ENCODE measurements at places on chromosomes 1 and 21. TPM values are rescaled to one million over a fixed set of nuclear protein-coding genes. Genes with fewer than 3 reads are reported as not detected.

GRCh38 chr1:21620011-21620410 is 49.1 kb downstream of the RAP1GAP start:
- no peaks in the 10 kb centered on the region for H3K36me3 ChIP-seq
- H3K27ac ChIP-seq, result no peak overlapping the region
- H3K27me3 ChIP-seq, result peaks cover 18% of the 10 kb centered on the region
- H3K4me3 ChIP-seq, result no peak overlapping the region
- no peak for DNase-seq
- peaks cover 2% of the 10 kb centered on the region for H3K4me1 ChIP-seq

- no peak overlapping the region for H3K27ac ChIP-seq
- H3K36me3 ChIP-seq, result no peaks in the 10 kb centered on the region
- peaks cover 17% of the 10 kb centered on the region for H3K27me3 ChIP-seq
- no peaks in the 10 kb centered on the region for H3K4me1 ChIP-seq
- no peak for DNase-seq
These were observed 93.0 kb downstream of the UBE2U start for GRCh38 chr1:64296459-64296858.

DNA sequence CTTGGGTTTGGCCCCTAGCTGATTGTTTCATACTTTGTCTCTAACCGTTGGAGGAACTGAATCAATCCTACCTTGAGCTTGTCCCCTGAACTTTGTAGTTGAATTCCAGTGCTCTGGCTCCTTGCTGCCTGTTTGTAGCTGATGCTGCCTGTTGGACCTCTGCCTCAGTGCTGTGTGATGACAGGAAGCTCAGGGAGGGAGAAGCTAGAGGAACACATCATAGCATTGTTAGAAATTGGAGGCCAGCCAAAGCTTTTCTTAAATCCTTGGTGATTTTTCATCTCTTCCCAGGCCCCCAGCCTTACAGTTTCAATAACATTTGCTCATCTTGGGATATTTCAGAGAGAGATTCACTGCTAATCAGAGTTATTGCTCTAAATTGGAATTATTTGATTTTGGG is 34.0 kb downstream of the MACF1 start:
- H3K4me3 ChIP-seq, result no peak overlapping the region
- H3K36me3 ChIP-seq, result peaks cover 27% of the 10 kb centered on the region
- peaks cover 49% of the 10 kb centered on the region for H3K4me1 ChIP-seq
- no peaks in the 10 kb centered on the region for H3K27me3 ChIP-seq
- H3K27ac ChIP-seq, result peak overlapping the region; percentile 4
- no peak for DNase-seq

GRCh38 chr21:21722731-21723130 is 724.5 kb downstream of the NCAM2 start:
- no peaks in the 10 kb centered on the region for H3K27me3 ChIP-seq
- no peak overlapping the region for H3K27ac ChIP-seq
- H3K36me3 ChIP-seq, result no peaks in the 10 kb centered on the region
- no peak for DNase-seq
- no peaks in the 10 kb centered on the region for H3K4me1 ChIP-seq
- H3K4me3 ChIP-seq, result no peak overlapping the region

DNA sequence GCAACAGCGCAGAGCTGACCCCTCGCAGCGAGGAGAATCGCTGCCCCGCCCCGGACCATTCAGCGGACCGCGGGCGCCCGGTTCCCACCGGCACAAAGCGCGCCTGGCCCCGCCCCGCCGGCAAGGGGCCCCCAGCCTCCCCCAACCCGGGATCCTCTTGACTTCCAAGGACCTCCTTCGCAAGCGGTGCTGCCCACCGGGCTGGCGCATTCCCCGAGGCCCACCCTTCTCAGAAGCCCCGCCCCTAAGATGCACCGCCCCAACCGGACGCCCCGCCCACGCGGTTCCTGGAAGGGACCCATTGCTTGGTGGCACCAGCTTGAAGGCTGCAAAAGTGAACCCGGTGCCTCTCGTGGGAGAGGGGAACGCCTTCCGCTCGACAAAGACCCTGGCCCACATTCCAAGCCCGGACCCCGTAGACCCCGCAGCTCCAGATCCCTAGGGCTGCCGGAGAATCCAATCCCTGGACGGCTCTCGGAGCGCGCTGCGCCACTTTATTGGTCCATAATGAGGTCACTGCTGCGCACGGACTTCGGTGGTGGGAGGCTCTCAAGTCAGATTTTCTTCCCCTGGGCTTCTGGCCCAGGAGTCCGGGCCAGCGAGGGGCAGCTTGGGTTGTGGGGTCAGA is 2.0 kb downstream of the HES3 start:
- peaks cover 57% of the 10 kb centered on the region for H3K27me3 ChIP-seq
- H3K4me3 ChIP-seq, result no peak overlapping the region
- no peak overlapping the region for H3K27ac ChIP-seq
- DNase-seq, result peak; percentile 62

The HSD3B2 gene
- not detected for total RNA-seq

The OPRD1 gene
- not detected for total RNA-seq
